ENCODE measurements at places on chromosomes 11 and 22.

GRCh38 chr11:12180257-12181205, 70.1 kb downstream of the MICAL2 start:
- no peak for DNase-seq
- H3K4me3 ChIP-seq = no peak overlapping the region
- peaks cover 19% of the 10 kb centered on the region for H3K36me3 ChIP-seq
- no peaks in the 10 kb centered on the region for H3K27me3 ChIP-seq
- H3K27ac ChIP-seq = no peak overlapping the region

DNA sequence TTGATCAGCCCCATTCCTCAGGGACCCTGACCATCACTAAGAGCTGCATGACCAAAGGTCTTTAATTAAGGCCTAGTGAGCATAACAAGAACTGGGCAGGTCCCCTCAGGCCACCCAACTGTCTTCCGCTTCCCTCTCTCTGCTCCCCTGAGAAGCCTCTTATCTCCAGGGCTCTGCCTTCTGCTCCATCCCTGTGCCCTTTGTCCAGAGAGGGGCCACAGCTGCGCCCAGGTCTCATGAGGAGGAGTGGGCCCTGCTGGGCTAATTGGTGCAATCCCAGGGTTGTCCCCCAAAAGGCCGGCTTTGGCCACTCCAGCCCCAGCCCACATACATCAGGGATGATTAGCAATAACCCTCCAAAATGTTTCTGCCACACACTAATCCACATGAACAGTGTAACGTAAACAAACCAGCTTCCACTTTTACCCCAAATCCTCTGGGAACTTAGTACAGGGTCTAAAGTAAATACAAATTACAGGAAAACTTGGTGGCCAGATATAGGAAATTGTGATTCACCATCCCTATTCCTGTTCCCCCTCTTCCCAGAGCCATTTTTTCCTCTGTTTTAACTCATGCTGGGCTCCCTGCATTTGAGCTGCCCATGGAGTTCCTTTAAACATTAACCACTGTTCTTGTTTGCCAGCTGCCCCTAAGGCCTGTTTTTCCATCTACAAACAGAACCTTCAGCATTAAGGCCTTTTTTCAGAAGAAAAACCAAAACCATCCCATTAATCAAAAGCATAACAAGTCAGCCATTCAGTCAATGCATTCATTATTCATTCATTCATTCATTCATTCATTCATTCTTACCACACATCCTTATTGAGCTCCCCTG, 34.6 kb upstream of the CAVIN3 start:
- DNase-seq = no peak
- H3K27me3 ChIP-seq = no peaks in the 10 kb centered on the region
- H3K4me1 ChIP-seq = peaks cover 52% of the 10 kb centered on the region
- H3K4me3 ChIP-seq = no peak overlapping the region
- no peaks in the 10 kb centered on the region for H3K36me3 ChIP-seq
- no peak overlapping the region for H3K27ac ChIP-seq

- H3K4me3 ChIP-seq = no peak overlapping the region
- no peak overlapping the region for H3K27ac ChIP-seq
- no peaks in the 10 kb centered on the region for H3K4me1 ChIP-seq
- DNase-seq = no peak
Measured at GRCh38 chr11:17786824-17787525, 52.4 kb downstream of the KCNC1 start.

- no peaks in the 10 kb centered on the region for H3K36me3 ChIP-seq
- DNase-seq = no peak
- peaks cover 3% of the 10 kb centered on the region for H3K27me3 ChIP-seq
- no peaks in the 10 kb centered on the region for H3K4me1 ChIP-seq
Measured at GRCh38 chr11:131109257-131109656, 193.0 kb upstream of the SNX19 start.

DNA sequence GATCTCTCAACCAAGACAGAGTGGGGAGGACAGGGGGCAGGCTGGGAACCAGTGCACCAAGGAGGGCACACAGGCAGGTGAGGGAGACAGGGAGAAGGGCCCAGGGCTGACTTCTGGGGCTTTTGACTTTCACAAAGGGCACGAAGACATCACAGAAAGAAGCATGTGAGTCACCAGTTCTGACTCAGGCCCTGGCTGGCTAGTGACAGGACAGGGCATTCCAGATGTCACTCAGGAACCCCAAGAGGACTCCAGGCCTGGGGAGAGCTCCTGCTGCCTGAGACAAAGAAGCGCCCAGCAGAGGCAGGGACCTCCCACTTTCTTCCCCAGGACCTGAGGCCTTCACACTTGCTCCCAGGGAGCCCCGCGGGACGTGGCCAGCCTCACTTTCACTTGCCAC, 497.2 kb downstream of the BUD13 start:
- no peaks in the 10 kb centered on the region for H3K36me3 ChIP-seq
- no peak overlapping the region for H3K27ac ChIP-seq
- no peak for DNase-seq
- H3K4me3 ChIP-seq = no peak overlapping the region

GRCh38 chr22:32380991-32381390, 23.3 kb downstream of the RFPL3 start:
- no peak overlapping the region for H3K27ac ChIP-seq
- no peaks in the 10 kb centered on the region for H3K36me3 ChIP-seq
- H3K4me1 ChIP-seq = no peaks in the 10 kb centered on the region
- no peak overlapping the region for H3K4me3 ChIP-seq
- H3K27me3 ChIP-seq = no peaks in the 10 kb centered on the region

GRCh38 chr11:85652786-85653447, 5.2 kb downstream of the TMEM126A start:
- peak overlapping the region; percentile 30 for H3K27ac ChIP-seq
- DNase-seq = no peak
- H3K4me3 ChIP-seq = no peak overlapping the region
- H3K36me3 ChIP-seq = peaks cover 38% of the 10 kb centered on the region

DNA sequence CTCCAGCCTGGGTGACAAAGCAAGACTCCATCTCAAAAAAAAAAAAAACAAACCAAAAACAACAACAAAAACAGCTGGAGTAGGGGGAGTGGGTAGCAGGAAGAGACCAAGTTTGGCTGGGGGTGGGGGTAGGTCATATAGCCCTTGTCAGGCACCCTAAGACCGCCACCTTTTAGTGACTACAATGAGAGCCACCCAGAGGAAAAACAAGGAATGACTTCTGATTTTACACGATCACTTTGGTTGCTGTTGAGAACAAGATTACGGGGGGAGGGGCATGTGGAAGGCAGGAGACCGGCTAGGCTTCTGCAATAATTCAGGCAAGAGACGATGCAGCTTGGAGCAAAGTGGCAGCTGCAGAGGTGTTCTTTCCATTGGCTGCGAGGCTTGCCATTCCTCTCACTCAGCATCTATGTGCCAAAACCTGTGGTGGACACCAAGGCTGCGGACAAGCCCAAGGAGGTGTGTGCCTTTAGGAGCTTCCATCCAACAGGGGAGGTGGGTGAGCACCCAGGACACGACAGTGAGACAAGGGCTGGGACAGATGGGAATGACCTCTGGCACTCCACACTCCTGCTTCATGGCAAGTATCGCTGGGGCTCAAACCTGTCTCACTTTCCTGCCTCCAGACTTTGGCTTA, 1.7 kb downstream of the RPS19BP1 start:
- no peaks in the 10 kb centered on the region for H3K27me3 ChIP-seq
- peaks cover 34% of the 10 kb centered on the region for H3K36me3 ChIP-seq
- no peak for DNase-seq

DNA sequence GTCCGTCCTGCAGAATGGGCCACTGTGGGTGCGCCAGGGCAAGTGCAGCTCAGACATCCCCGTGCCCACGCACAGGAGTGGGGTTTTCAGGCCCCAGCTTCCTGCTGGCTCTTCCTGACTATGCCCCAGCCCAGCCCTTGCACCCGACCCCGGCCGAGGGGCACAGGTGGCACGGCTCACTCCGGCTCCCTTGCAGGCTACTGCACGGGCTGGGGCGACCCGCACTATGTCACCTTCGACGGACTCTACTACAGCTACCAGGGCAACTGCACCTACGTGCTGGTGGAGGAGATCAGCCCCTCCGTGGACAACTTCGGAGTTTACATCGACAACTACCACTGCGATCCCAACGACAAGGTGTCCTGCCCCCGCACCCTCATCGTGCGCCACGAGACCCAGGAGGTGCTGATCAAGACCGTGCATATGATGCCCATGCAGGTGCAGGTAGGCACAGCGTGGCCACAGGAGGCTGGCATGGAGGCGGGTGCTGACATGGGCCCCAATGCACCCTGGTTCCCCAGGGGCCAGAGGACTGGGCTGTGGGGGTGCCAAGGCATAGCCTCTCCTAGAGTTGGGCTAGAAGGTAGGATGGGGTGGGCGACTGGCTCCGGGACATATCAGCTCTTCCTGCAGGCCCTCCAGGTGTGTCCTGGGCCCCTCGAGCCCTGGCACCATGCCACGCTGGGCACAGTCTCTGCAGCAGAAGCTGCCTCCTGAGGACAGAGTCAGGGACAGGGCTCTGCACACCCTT, 27.7 kb downstream of the MUC2 start:
- no peaks in the 10 kb centered on the region for H3K36me3 ChIP-seq
- no peak overlapping the region for H3K4me3 ChIP-seq
- H3K27me3 ChIP-seq = no peaks in the 10 kb centered on the region
- H3K27ac ChIP-seq = no peak overlapping the region

DNA sequence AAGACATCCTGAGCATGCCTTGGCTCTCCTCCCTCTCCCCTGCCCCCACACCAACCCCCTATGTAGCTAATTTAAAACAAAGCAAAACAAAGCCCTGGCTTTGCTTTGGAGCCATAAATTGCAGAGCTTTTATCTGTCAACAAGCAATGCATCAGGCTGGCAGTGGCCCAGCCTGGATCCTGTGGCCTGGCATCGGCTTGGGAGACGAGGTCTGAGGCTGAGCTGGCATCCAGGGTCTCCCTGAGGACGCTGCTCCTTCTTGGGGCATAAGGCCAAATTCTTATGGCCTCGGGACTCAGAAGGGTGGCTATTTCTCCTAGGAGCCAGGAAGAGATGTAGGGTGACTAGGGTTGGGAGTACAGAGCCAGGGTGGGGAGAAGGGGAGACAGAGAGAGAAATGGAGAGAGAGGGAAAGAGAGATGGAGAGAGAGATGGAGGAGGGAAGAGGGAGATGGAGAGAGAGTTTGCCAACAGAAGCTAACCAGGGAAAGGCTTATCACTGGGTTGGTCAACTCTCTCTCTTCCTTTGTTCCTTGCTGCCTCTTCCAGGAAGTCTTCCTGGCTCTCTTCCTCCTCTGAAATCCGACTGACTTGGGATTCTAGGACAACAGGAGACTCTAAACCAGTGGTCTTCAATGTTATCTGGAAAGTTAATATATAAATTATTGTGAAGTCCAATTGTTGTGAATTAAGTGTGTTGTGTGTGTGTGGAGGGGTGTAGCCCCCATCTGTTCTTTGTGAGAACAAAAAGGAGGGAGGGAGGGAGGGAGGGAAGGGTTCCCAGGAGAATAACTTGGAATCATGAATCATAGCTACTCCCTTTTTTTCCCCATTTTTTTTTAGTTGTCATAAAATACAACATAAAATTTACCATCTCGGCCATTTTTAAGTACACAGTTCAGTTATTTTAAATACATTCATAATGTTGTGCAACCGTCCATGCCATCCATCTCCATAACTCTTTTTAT, 29.1 kb downstream of the TSPAN18 start:
- no peak for DNase-seq
- no peaks in the 10 kb centered on the region for H3K4me1 ChIP-seq
- no peak overlapping the region for H3K4me3 ChIP-seq
- no peak overlapping the region for H3K27ac ChIP-seq
- H3K36me3 ChIP-seq = no peaks in the 10 kb centered on the region

DNA sequence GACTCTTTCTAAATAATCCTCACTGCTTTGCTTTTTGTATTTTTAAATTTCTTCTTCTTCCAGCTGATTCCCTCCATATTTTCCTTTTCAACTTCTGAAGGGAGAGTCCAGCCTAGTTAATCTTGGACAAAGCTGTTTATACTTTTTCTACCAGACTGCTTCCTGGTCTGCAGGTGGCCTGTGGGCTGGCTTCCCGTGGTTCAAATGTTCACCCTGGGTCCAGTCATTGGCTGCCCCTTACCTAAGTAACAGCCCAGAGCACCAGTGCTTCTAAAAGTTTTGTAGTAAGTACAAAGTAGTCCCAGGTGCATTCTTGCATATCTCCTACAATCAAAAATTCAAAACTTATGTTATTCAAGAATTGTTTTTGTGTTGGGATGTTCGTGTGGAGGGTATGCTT, 19.1 kb downstream of the ZNF143 start:
- no peak overlapping the region for H3K27ac ChIP-seq
- H3K4me1 ChIP-seq = no peaks in the 10 kb centered on the region
- H3K36me3 ChIP-seq = peaks cover 22% of the 10 kb centered on the region
- no peaks in the 10 kb centered on the region for H3K27me3 ChIP-seq
- no peak overlapping the region for H3K4me3 ChIP-seq

DNA sequence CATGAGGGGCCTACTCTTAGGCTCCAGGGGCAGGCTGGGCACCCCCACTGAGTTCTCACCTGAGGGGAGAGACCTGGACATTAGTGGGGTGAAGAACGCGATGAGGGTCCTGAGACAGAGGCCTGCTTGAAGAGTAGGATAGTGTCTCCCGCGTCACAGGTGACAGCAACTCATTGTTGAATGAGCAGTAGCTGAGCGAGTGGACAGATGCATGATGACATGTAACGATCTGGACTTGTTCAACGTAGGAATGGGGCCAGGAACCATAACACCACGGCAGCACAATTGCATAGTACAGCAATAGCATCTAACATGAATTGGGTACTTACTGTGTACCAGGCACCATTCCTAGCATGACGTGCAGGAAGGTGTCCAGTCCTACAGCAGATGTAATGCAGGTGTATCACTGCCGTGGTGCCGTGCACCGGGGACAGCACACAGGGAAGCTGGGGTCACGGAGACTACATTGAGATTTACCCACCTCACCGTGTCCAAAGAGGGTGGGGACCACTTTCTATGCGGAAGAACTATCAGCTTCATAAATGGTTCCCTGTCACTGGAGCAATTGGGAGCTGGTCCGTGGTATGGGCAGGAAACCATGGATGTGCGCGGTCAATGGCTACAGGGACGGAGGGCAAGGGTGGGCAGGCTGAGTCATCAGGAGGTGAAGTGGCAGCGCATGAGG, 1019.1 kb downstream of the TBC1D22A start:
- H3K27ac ChIP-seq = no peak overlapping the region
- H3K36me3 ChIP-seq = peaks cover 2% of the 10 kb centered on the region

DNA sequence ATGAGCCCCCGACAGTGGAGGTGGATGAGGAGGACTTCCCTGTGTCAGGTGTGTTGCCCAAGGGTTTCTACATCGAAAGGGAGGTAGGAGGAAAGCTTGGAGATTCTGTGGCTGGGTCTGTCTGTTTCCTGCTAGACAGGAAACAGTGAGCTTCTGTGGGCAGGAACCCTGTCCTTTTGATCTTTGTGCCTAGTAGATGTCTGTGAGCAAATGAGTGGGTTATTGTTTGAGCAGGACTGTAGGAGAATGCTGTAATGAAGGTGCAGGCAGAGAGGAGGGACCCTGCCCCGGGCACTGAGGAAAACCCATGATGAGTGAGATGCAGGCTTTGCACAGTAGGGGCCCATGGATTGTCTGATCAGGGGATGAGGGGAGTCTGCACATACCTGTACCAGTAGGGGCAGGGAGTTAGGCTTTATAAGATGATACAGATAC, 14.0 kb downstream of the USP35 start:
- peak; percentile 29 for DNase-seq
- peak overlapping the region; percentile 81 for H3K27ac ChIP-seq
- H3K4me3 ChIP-seq = peak overlapping the region; percentile 66
- peaks cover 5% of the 10 kb centered on the region for H3K36me3 ChIP-seq

- no peak for DNase-seq
- H3K27ac ChIP-seq = no peak overlapping the region
- H3K36me3 ChIP-seq = no peaks in the 10 kb centered on the region
- no peaks in the 10 kb centered on the region for H3K4me1 ChIP-seq
- no peak overlapping the region for H3K4me3 ChIP-seq
Measured at GRCh38 chr11:5043380-5043779, 2.9 kb upstream of the OR52J3 start.

Data from activated naive CD8-positive, alpha-beta T cell treated with anti-CD3 and anti-CD28 coated beads, Interleukin-2, amount 50 U/mL, for 24 hours (primary cell).